ENCODE measurements at places on chromosomes 3 and 15.

- no peak for DNase-seq
Measured at GRCh38 chr3:132016061-132017041, 18.5 kb downstream of the CPNE4 start.

GRCh38 chr15:38216763-38217162, 35.9 kb upstream of the SPRED1 start:
- no peak for DNase-seq

DNA sequence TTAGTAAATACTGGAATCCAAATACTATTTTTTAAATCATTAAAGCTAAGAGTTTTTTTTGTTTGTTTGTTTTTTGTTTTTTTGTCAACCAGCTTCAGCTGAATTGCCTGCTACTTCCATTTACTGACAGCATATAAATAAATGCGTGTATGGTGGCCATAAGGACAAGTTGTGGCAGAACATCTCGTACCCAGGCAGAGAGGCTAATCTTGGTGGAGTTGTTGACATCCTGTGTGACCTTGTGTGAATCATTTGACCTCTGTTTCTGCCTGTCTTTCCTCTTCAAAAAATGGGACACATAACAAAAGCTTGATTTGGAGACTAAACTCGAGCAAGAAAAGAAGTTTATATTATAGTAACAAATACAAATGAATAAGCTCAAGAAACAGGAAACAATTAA, 734.2 kb downstream of the MCTP2 start:
- DNase-seq, result no peak

DNA sequence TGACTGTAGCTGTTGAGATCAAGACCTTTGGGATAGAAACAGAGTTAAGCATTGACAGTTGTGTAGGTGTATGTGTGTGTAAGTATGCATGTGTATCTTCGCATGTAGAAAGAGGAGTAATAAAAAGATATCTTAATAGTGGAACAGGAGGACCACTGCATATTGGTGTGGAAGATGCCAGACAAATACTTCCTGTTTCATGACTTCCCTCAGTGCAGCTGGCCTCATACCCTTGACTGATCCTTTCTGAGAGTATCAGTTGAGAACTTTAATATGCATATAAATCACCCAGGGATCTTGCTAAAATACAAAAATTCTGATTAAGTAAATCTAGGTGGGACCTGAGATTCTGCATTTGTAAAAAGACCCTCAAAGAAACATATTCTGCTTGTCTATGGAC, 8.5 kb upstream of the ZBED2 start:
- DNase-seq, result no peak

GRCh38 chr3:117404141-117404540, 694.6 kb downstream of the TUSC7 start:
- DNase-seq, result no peak

GRCh38 chr3:72123908-72124441, 339.0 kb upstream of the PROK2 start:
- DNase-seq, result no peak

DNA sequence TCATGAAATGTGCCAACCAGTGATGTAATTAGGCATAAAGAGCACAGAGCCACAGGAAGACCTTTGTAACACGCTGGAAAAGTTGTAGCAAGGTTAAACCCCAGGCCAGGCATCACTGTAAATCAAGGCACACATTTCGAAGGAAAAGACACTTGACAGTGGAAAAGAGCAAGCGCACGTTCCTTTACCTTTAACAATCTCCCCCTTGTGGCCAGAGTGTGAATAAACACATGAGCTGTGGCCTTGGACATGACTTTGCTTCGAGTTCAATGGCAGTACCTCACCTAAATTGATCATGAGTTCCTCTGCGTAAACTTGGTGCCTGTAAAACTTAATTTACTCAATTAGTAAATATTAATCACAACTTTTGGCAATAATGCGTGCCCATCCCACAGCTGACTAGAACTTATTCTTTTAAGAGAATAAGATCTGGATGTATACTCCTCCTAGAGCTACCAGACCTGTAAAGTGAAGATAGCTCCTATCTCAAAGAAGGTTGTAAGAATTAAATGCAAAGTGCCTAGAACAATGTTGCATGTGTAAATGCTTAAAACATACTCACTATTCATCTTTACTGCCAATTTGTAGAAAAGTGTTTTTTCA, 757.0 kb upstream of the NECTIN3 start:
- DNase-seq, result peak; percentile 31

- no peak for DNase-seq
Measured at GRCh38 chr3:43865351-43865750, 174.6 kb downstream of the ABHD5 start.

DNA sequence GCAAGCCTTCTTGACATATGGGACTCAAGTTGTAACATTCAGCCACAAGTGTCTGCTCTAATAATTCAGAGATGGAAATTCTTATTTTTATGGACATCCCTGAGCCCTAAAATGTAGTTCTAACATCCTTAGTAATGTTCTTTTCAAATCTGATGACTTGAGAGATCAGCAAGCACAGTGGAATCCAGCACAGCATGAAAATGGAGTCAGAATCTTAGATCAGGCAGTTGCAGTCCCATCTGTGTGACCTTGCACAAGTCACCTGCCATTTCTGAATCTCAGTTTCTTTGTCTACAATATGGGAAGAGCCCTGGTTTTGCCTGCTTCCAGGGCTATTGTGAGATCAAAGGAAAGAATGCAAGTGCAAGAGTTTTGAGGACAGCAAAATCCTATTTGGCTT, 183.9 kb upstream of the LPP start:
- DNase-seq, result no peak

DNA sequence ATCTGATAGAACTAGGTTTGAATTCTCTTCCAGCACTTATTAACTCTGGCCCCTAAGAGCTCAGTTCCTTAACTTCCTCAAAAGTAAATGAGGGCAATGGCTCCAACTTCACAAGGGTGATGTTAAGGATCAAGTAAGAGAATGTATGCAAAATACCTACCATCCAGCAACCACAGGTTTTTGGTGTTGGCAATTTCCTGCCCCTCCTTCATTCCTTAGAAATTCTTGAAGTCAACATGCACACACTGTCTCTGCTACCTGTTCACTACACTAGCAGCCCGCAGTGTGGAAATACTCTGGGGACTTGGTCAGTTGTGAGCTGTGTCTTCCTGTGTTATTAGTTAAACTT, 5.0 kb downstream of the ZBED2 start:
- DNase-seq, result no peak

DNA sequence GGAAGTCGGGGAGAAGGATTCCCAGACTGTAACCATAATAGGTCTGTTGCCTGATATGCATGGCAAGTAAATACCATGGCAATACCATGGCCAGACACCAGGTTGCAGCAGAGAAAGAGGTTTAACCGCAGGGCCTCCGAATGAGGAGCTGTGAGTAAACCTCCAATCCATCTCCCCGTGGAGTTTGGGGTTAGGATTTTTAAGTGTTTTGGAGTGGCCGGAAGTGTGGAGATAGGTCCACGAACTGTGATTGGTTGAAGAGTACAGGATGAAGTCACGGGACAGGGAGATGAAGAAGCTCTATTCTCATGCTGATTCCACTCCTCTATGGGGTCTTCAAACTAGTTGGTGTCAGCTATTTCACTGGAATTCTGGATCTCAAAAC, 127.9 kb downstream of the ST8SIA2 start:
- peak; percentile 52 for DNase-seq

- no peak for DNase-seq
Measured at GRCh38 chr3:125185805-125186204, 26.7 kb downstream of the SLC12A8 start.

DNA sequence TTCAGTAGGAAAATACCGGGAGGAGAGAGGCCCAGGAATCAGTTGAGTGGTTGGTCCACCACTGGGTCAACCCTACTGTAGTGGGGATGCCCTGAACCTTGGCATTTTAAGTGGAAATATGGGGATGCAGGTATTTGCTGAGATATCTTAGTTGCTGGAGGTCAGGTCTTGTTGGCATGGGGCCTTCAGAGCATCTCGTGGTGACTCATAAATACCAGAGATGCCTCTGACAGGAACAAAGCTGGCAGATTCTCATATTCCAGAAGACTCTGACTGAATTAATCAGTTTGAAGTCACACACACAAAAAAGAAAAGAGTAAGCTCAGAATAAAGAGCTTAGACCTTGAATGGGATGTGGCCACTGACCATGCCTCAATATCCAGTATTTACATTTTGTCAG, 91.6 kb downstream of the CACNA2D3 start:
- DNase-seq, result no peak

- DNase-seq, result no peak
Measured at GRCh38 chr3:90041995-90042394, 934.6 kb downstream of the EPHA3 start.

DNA sequence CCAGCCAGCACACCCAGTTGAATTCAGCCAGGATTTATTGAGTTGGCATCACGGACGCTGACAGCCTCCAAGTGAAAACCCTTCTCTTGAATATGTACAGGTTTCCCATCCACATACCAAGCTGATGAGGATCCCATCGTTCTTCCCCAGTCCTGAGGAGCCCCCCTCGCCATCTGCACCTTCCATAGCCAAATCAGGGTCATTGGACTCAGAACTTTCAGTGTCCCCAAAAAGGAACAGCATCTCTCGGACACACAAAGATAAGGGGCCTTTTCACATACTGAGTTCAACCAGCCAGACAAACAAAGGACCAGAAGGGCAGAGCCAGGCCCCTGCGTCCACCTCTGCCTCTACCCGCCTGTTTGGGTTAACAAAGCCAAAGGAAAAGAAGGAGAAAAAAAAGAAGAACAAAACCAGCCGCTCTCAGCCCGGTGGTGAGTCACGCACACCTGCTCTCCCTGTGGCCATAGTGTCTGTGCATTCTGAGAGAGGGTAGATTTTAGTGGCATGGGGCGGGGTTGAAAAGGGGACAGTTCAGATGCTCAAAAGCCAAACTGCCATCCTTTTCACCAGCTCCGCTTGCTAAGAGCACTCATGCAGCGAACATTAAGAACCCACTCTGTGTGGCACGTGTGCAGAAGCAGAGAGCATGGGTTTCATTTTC, 51.2 kb downstream of the KLHL25 start:
- no peak for DNase-seq

- DNase-seq, result no peak
Measured at GRCh38 chr3:4990069-4990468, 10.8 kb downstream of the BHLHE40 start.

DNA sequence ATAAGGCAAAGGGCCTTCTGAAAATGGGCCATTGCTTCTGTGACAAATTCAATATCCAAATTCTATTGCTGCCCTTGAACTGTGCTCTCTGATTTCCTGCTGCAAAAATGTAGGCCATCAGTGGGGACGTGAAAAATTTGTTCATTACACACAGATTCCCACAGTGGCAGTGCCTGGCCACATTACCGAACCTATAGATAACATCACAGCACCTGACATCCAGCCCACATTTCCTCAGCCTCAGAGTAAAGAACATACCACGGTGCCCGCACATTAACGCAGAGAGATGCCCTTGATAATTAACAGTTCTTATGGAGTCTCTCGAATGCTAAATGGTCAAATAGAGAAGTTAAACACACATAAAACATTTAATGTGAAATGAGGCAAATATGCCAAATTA, 931.6 kb upstream of the CFAP20DC start:
- DNase-seq, result no peak

GRCh38 chr15:74598126-74598842, 17.4 kb upstream of the CLK3 start:
- DNase-seq, result peak; percentile 84

DNA sequence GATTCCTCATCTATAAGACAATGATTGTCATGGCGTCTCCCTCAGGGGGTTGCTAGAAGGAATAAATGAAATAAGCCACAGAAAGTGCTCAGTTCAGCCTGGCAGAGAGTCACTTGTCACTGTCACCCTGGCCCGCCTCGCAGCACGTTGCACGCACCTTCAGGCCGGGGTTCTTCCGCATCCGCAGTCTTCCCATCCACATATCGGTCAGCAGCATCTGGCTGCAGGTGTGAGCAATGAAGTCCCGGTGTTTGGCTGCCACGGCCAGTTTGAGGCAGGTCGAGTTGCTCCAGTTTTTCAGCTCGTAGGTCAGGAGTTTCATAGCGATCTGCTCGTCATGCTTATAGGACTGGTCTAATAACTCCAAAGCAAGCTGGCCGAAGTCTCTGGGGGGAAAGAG, 48.5 kb upstream of the MTMR10 start:
- DNase-seq, result no peak

DNA sequence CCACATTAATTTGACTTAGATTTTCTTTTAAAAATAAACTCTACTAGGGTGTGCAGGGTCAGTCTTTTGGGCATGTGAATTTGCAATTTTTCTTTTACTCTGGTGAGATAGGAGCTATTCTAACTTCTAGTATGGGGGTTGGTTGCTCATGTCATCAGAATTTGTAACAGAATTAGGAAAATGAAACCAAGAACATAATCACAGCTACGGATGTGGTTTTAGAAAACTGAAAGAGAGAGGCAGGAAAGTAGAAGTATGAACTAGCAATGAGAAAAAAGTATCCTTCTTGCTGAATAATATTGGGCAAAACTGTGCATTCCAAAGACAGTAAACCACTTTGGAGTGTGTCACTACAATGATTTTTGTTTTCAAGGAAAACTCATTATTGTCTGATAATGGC, 43.3 kb downstream of the ADPGK start:
- DNase-seq, result no peak

Measured in CD8-positive, alpha-beta memory T cell (primary cell).